Activated naive CD8-positive, alpha-beta T cell treated with anti-CD3 and anti-CD28 coated beads, Interleukin-2, amount 10 ng/mL, durations not matched to agents 7 days and 5 days (primary cell): ENCODE measurements at places on chromosomes 11 and 22.
A peak's percentile ranks its signal among the peaks of the same experiment; 100 is the strongest.

GRCh38 chr11:115222218-115222862 is 281.9 kb downstream of the CADM1 start:
- DNase-seq: no peak

DNA sequence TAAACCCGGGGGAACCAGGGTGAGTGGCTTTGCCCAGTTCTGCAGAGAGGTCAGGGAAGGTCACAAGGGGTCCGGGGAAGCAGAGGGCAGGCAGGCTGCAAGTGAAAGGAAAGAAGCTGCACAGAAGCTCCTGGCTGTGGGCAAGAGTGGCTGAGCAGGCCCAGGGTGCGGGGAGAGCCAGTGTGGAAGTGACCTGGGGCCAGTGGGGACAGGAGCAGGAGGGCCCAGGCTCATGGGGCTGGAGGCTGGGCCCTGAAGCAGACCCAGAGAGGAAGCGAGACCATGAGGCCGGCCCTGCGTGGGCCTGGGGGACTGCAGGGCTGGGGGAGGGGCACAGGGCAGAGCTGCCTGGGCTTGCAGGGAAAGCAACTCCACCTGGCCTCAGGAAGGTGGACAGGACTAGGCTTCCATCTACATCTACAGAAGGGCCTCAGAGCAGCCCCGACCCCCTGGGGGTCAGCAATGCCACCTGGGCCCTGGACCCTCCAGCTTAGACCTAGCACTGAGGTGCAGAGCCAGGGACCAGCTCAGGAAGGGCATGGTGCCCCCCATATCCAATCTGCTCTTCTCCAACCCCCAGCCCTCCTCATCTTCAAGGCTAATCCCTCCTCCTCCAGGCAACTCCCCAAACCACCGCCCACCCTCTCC is 11.6 kb downstream of the IGF2 start:
- no peak for DNase-seq

GRCh38 chr11:43532041-43532440 is 148.5 kb upstream of the HSD17B12 start:
- DNase-seq: no peak

GRCh38 chr11:34650528-34650927 is 29.6 kb downstream of the EHF start:
- peak; percentile 59 for DNase-seq

- no peak for DNase-seq
Observed at GRCh38 chr11:95364324-95365295, 133.6 kb upstream of the SESN3 start.

- DNase-seq: peak; percentile 28
Observed at GRCh38 chr11:3167143-3168119, 2.3 kb upstream of the OSBPL5 start.

GRCh38 chr11:111123463-111124398 is 121.8 kb upstream of the POU2AF2 start:
- no peak for DNase-seq
